Regular cardiac myocyte (primary cell): ENCODE measurements at places on chromosomes 2 and 18. TPM values are rescaled to one million over a fixed set of nuclear protein-coding genes. Genes with fewer than 3 reads are reported as not detected.

Gene EN1
- not detected in 2 replicates for total RNA-seq

Gene WDR35
- 10.7 and 12.1 TPM in 2 replicates for total RNA-seq

Gene SPATS2L
- total RNA-seq, result 60.6 and 76.7 TPM in 2 replicates

Gene FZD7
- total RNA-seq, result 10.7 and 45.1 TPM in 2 replicates

Gene CCDC178
- 0.28 and 0.38 TPM in 2 replicates for total RNA-seq

Gene PHLPP1
- total RNA-seq, result 4.2 and 4.6 TPM in 2 replicates

Gene DYNC2LI1
- total RNA-seq, result 17.1 and 31.0 TPM in 2 replicates

Gene NEU2
- not detected in 2 replicates for total RNA-seq

Gene ACOXL
- total RNA-seq, result under 0.01 TPM in 1 of 2 replicates, not detected in the other

Gene DUSP2
- total RNA-seq, result 2.3 and 2.9 TPM in 2 replicates

Gene RNF125
- under 0.01 and 0.28 TPM in 2 replicates for total RNA-seq

Gene G6PC2
- total RNA-seq, result not detected in 2 replicates

Gene LIPG
- 24.5 and 48.9 TPM in 2 replicates for total RNA-seq

Gene ACADL
- under 0.01 TPM in 1 of 2 replicates, not detected in the other for total RNA-seq

Gene LRRTM1
- not detected in 2 replicates for total RNA-seq

Gene LAMA1
- 37.4 and 91.6 TPM in 2 replicates for total RNA-seq

Gene MAB21L4
- not detected in 2 replicates for total RNA-seq

Gene CCDC121
- total RNA-seq, result 1.1 and 1.5 TPM in 2 replicates

Gene GAREM2
- 0.58 and 1.4 TPM in 2 replicates for total RNA-seq

Gene EIF4E2
- 81.5 and 158 TPM in 2 replicates for total RNA-seq

Gene CIB4
- total RNA-seq, result not detected in 2 replicates

Gene DAPL1
- total RNA-seq, result not detected in 2 replicates

Gene PROM2
- total RNA-seq, result under 0.01 and 0.28 TPM in 2 replicates

Gene IL1R1
- 54.1 and 136 TPM in 2 replicates for total RNA-seq

Gene ITGAV
- total RNA-seq, result 157 and 456 TPM in 2 replicates

Gene CRIM1
- total RNA-seq, result 486 and 660 TPM in 2 replicates

Gene ZNF142
- 4.8 and 7.5 TPM in 2 replicates for total RNA-seq
